Fibroblast of lung (primary cell): ENCODE measurements at places on chromosomes 16 and 17. TPM values are rescaled to one million over a fixed set of nuclear protein-coding genes. Genes with fewer than 3 reads are reported as not detected.
A peak's percentile ranks its signal among the peaks of the same experiment; 100 is the strongest.

- DNase-seq = peak; percentile 30
Observed at GRCh38 chr16:72963533-72964315, 84.2 kb downstream of the ZFHX3 start.

- DNase-seq = no peak
Observed at GRCh38 chr16:77277141-77277540, 77.9 kb downstream of the SYCE1L start.

PIPOX gene
- total RNA-seq = 0.83 and 1.5 TPM in 2 replicates

DNA sequence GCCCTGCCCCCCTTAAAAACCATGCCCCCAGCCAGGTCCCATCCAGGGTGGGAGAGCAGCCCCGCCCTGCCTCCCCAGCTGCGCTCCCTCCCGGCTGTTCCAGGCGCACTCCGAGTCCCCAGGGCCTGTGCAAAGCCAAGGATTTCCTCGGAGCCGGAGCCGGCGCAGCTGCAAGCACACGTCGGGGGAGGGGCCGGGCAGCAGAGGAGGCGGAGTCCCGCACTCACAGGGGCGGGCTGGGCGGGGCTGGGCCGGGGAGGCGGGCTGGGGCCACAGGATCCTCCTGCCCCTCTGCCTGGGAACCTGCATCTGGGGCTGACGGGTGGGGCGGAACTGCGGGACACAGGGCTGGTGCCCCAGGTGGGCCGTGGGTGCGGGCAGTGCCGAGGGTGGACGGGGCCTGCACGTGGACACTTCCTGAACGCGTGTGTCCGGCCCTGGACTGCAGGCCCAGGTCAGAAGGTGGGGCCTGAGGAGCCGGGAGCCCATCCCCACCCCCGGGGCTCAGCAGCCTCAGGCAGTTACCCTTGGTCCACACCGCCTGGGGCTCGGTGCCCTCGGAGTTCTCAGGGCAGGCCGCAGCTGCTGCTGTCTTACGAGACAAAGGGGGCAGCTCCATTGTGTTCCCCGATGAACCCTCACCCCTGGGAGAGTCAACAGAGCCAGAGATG lies 24.0 kb upstream of the SSTR5 start:
- peak; percentile 17 for DNase-seq

DNA sequence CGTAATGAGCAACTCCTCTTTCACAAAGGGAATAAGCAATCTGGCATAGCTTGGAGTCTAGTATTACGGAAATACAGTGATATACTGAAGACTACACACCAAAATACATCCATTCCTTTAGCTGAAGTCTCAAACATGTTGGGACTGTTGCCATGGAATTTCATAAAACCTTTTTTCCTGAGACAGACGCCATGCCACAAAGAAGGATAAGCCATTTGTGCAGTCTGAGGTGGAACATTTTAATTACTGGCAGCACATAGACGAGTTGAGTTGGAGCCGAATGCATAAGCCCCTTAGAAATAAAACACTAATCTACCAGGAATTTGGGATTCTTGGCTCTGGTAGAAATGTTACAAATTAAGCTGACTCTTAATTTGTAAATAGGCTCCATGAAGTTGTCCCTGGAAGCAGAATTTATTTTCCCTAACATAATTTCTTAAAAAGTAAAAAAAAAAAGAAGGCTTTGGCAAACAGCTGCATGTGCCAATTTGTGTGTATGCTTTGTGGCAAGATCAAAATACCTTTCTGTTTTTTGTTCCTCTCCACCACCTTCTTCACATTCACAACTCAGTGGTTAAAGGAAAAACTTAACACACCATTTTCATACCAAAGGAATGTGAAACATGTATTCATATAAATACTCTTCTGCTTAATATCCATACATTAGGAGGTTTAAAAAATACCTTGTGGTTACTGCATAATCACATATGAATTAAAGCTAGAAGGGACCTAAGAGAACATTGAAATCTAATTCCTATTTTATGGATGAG lies 25.5 kb downstream of the GRB7 start:
- no peak for DNase-seq

DNA sequence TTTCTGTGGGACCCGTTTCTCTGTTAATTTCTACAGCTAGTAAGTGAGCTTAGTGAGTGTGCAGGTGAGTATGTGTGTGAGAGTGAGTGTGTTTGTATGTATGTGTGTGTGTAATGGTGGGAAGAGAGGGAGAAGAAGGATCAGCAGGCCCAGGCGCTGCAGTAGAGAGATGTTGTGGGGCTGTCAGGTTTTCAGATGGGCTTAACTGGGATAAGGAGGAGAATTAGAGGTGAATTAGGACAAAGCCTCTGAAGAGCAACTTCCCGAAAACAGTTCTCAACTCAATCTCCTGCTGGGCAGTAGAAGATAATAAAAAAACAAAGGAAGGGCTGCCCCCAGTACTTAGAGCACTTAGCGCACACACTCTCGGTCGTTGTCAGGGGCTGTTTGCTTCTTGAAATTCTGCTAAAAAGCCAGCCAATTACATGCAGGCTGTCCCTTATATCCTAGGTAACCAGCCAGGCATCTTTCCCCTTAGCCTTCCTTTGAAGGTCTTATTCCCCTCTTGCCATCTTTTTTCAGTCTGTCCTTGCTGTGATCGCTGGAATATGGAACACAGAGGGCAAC lies 63.4 kb downstream of the CLEC16A start:
- no peak for DNase-seq
